ENCODE measurements at places on chromosomes 2 and 18.

DNA sequence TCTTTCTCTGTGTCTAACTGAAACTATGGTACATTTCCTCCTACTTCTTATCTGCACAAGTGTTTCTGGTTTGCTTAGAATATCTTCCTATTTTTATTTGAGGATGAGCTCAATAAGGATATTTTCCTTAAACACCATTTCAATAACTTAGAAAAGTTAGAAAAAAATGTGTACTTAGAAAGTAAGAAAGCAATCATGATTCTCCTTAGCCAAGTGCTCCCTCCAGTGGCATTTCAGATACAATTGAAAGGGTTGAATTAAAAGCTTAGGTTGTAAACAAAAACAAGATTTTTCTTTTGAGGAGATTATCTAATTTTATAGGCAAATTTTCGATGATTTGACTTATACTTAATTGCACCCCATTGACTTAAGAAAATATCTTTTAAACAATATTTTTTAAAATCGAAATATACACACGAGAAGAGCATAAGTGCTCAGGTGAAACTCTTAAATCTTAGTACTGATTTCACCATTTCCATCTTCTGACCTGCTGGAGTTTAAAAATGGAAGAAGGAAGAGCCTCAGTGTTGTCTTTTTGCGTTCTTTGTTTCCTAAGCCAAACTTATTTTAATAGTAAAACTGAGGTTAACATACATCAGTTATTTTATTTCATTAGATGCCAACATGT is 26.9 kb downstream of the C18orf63 start:
- no peak for DNase-seq

- DNase-seq, result no peak
These were observed 26.2 kb upstream of the TTN start for GRCh38 chr2:178833382-178833781.

- no peak for DNase-seq
These were observed 31.8 kb downstream of the NYAP2 start for GRCh38 chr2:225431105-225431863.

DNA sequence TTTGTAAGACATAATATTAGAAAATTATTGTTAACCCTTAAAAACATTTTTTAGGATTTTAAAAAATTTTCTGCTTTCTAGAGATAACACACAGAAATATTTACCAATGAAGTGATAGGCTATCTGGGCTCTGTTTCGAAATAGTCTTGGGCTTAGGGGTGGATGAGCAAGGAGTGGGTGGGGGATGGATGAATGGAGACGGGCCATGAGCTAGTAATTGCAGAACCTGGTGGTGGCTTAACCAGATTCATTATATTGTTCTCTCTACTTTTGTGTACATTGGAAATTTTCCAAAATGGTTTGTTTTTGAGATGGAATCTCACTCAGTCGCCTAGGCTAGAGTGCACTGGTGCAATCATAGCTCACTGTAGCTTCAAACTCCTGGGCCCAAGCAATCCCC is 89.6 kb downstream of the TCF7L1 start:
- DNase-seq, result no peak

- DNase-seq, result no peak
These were observed 84.7 kb downstream of the ALPK2 start for GRCh38 chr18:58544179-58544578.

DNA sequence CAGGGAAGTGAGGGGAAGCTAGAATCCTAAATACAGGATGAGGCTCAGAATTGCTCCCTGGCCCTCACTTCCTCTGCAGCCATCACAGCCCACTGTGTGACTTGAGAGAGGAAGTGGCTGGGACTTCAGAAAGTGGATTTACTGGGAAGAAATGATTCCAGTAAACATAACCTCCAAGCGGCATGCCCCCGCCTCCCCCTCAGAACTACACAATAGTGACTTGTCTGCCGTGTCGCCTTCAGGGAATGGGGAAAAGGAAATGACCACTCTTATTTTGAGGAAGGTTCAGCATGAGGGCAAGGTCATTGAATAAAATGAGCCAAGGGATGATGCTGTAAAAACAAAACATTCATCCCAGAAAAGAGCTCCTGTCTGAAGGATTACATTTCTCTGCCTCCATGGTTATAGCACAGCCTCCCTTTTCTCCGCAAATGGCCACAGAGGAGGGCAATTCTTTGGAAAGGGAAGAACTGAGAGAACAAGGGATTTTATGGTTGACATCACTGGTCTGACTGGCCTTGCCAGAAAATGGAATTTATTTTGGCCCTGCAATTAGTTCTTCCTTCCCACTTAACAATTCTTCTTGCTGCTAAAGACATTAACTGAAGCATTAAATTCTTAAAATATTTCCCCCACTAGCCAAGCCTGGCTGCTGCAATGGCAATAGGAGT is 78.9 kb upstream of the DAPL1 start:
- DNase-seq, result no peak

DNA sequence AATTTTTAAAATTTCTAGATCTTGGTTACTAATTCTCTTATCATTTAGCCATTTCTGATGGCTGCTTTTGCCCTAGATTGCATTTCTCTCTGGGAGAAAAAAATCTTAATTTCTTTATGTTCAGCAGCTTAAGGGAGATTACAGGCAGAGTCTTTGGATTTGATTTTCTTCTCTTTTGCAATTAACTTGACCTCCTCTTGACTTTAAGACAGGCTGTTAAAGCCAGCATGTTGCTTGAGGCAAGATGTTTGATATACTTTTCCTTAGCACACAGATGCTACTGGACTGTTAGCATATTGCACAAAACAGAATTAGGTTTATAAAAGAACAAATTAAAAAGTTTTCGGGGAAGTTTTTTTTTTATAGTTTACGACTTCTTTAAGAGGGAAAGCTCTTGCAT is 50.0 kb downstream of the XRCC5 start:
- no peak for DNase-seq

DNA sequence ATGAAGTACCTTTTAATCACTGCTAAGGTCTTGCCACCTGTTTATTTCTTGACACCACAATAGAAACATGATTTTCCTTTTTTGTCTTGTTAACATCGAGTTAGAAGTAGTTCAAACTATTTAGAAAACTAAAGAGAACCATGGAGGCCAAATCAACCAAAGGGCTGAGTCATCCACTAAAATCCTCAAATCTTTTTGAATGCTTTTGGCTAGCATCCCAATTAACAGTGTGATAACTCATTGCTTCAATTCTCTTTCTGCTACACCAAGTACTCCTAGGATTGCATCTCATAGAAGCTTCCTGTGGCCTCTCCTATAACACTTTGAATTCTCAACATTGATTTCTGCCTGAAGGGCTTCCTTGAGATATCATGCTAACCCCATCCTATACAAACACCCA is 159.9 kb upstream of the MMADHC start:
- DNase-seq, result no peak

- DNase-seq, result no peak
These were observed 558 bp upstream of the CEP192 start for GRCh38 chr18:12990641-12990966.

GRCh38 chr2:159795841-159796690 is 1.9 kb downstream of the CD302 start:
- DNase-seq, result no peak

GRCh38 chr18:49892148-49892924 is 79.0 kb upstream of the ACAA2 start:
- DNase-seq, result no peak

- no peak for DNase-seq
These were observed 63.9 kb downstream of the SPRED2 start for GRCh38 chr2:65368468-65368867.

DNA sequence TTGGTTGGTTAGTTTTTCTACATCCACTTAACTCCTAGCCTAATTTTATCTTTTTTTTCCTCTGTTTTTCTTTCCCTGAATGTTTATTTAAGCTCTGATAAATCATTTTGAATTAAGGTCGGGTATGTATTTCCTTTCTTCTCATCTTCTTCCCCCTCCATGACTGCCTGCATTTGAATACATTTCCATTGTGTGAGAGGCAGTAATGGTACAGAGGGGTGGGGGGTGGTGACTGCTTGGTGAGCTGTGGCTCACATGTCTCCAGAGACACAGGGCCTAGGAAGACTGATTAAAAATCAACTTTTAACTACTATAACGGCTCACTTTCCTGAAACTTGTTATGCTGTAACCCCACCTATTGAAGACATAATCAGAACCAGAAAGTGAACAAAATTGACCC is 58.0 kb downstream of the NEDD4L start:
- no peak for DNase-seq

DNA sequence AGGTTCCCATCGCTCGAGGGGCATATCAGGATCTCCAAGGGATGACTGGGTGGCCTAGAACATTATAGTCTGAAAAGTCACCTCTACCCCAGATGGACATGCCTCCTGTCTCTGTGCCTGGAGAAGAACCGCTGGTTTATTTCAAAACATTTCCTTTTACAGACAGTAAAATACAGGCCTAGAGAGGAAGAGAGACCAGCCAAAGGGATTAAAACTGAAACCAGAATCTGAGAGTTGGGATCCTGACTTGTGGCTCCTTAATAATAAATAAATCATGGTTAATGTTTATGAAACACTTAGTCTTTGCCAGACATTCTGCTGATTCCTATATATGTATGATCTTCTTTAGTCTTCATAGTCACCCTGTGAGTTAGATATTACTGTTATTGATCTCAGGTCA is 153.7 kb downstream of the DDX1 start:
- DNase-seq, result no peak

GRCh38 chr2:35864141-35864540 is 491.4 kb upstream of the CRIM1 start:
- DNase-seq, result no peak

GRCh38 chr2:241935314-241935713 is 65.8 kb downstream of the RTP5 start:
- peak; percentile 46 for DNase-seq

DNA sequence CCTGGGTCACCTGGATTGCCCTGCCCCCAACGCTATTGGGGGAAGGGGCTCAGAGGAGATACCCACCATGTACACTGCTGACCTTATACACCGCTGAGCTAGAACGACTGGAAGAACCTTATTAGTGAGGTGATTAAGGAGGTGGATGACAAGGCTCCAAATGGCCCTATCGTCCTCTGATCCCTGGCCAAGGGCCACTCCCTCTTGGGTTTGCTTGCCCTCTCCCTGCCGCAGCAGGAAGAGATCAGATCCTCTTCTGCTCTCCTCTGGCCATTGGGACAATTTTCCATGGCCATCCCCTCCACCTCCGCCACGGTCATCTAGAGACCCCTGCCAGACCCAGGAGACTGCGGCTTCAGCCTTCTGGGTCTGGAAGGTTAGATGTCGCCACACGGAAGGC is 1.2 kb downstream of the ZNF514 start:
- no peak for DNase-seq

DNA sequence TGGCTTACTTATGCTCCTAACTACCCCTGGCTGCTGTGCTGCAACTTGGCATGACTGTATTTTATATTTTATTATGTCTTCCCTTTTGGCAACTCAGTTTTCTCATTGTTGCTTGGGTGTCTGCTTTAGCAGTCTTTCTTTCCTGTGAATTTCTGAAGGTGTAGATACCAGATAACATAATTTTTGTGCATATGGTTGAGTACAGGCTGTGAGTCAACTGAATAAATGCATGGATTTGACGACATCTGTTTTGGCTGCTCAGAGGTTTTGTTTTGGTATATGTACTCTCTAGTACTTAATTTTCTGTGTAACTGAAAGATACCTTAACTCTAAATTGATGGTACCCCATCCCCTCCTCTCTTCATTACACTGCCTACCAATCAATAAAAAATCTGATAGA is 303.1 kb downstream of the PTPRM start:
- no peak for DNase-seq

- DNase-seq, result no peak
These were observed 96.8 kb downstream of the VSNL1 start for GRCh38 chr2:17637131-17637906.

GRCh38 chr18:56836173-56836572 is 185.0 kb downstream of the WDR7 start:
- DNase-seq, result no peak

- DNase-seq, result no peak
These were observed 2.9 kb upstream of the GREB1 start for GRCh38 chr2:11530864-11531465.

DNA sequence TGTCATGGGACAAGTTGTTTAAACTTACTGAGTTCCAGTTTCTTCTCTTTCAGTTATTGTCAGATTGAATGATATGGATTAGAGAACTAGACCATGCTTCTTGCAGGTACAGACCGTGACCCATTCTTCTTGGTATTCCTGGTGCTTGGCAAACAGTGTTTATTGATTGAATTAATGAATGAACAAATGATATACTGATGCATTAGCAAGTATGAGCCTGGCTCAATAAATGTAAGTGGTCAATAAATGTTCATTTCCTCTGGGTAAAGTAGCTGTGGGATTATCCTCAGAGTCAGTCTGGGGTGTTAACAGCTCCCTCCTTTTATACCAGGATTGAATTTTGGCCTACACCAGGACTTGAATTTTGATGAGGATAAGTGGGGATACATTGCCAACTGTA is 160.2 kb downstream of the ZEB2 start:
- DNase-seq, result no peak

DNA sequence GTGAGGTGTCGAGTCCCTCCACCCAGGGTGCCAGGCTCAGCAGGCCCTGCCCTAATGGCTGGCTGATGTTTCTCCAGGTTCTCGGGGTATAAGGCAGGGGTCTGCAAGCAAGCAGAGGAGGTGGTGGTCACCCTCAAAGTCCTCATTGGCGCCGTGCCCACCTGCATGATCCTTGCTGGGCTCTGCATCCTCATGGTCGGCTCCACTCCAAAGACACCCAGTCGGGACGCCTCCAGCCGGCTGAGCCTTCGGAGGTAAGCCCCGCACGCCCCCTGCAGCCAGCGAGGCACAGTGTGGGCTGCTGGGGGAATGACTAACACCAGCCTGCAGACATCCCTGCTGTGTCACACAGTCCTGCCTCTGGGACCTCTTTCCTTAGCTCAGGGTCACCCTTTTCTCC is 14.1 kb downstream of the MFSD2B start:
- no peak for DNase-seq

DNA sequence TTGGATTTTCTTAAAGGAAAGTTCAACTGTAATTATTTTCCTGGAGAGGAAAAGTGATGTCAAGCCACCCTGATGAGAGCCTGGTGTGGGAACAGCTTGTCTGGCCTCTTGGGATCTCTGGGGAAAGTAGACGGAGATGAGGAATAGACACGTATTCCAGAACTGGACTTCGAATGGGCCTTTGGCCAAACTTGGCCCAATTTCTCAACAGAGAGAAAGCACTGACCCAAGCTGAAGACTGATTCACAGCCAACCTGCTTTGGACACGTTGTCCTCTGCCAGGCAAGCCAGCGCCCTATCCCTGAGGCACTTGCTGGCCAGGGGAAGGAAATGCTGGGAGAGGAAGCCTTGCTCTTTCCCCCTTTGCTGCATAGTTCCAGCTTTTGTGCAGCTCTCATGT is 70.8 kb upstream of the CTAGE1 start:
- no peak for DNase-seq

- DNase-seq, result no peak
These were observed 6.4 kb upstream of the CAPN14 start for GRCh38 chr2:31223749-31224148.
